Lung microvascular endothelial cell (primary cell): ENCODE measurements at places on chromosomes 2 and 18.

- DNase-seq = no peak
Measured at GRCh38 chr2:36586672-36587071, 11.3 kb downstream of the FEZ2 start.

- no peak for DNase-seq
Measured at GRCh38 chr2:101415220-101415619, 27.9 kb upstream of the CREG2 start.

DNA sequence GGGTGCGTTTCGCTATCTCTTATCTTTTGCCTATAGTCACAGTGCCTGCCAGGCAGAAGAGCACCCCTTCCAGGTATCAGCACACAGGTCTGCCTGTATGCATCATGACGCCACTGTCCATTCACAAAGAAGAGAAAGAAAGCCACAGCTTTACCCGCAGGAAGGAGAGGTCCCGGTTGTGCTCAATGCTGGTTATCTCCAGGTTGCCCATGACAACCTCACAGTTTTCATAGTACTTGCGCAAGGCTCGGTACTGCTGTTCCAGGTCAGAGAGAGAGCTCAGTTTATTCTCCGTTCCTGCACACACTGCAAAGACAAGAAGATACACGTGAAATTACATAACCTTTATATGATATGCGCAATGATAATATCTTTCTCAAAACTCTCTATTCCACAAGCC is 414.0 kb downstream of the ERBB4 start:
- peak; percentile 48 for DNase-seq

DNA sequence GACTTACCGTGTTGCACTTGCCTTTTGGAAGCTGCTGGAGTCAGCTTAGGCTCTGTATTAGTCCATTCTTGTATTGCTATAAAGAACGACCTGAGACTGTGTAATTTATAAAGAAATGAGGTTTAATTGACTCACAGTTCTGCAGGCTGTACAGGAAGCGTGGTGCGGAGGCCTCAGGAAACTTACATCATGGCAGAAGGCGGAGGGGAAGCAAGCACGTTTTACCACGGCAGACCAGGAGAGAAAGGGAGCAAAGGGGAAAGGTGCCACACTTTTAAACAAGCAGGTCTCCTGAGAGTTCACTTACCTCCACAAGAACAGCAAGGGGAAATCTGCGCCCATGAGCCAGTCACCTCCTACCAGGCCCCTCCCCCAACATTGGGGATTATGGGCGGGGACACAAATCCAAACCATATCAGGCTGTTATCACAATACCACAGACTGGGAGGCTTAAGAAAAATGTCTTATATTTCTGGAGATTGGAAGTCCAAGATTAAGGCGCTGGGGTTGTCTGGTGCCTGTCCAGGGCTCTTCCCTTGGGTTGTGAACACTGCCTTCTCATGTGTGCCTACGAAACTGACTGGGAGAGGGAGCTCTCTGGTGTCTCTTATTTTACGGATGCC is 3.6 kb upstream of the D2HGDH start:
- peak; percentile 60 for DNase-seq

DNA sequence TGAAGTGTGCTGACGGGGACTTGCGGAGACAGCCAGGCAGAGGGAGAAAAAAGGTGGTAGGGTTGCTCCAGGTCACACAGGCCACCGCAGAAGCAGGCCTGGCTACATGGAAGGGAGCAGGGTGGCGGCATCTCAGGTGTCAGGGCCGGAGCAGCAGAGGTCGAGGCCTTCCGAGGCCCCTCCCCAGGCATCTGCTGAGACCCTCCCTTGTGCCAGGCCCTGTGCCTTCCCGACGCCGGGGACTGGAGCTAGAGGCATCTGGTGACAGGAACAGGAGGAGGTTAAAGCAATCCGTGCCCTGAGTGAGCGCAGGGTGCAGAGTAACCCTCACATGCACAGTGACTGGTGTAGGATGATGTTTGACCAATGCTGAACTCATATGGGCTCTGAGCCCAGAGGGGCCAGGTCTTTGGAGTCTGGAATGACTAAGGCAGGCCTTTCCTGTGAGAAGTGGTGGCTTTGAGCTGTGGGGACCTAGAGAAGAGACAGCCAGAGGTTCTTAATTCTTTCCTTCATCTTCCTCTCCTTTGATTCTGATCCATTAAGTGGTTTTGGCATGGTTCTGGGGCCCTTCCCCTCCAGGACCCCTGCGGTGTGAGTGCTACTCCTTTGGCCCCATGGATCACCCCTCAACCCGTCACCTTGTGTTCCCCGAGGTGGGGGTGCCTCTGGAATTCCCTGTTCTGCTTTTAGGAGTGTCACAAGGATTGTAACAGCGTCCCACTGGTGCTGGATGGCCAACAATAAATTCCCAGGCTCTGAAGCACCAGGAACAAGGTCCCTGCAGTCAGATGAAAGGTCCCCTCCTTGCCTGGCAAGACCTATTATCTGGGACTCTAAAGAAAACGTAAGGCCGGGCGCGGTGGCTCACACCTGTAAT is 72.1 kb downstream of the KLHL29 start:
- DNase-seq = peak; percentile 24

GRCh38 chr2:222899413-222900181 is 38.8 kb downstream of the ACSL3 start:
- no peak for DNase-seq

DNA sequence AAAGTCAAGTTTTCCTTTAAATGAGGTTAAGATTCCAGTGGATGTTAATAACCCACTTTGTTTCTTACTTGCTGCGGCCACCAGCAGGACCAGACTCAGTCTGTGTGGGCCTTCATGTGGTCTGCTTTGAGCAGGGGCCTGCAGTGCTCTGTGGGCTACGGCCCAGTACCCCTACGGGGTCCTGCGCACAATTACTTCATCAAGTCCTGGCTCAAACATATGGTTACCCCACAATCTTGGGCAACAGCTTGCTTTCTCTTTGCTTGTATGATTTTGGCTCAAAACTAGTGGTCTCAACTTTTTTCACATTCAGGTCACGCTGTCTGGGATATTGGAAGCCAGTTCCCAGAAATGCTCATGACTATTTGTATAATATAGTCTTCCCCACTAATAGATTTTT is 64.2 kb downstream of the PTPN2 start:
- no peak for DNase-seq

- DNase-seq = no peak
Measured at GRCh38 chr2:176852667-176853066, 359.9 kb upstream of the HNRNPA3 start.

DNA sequence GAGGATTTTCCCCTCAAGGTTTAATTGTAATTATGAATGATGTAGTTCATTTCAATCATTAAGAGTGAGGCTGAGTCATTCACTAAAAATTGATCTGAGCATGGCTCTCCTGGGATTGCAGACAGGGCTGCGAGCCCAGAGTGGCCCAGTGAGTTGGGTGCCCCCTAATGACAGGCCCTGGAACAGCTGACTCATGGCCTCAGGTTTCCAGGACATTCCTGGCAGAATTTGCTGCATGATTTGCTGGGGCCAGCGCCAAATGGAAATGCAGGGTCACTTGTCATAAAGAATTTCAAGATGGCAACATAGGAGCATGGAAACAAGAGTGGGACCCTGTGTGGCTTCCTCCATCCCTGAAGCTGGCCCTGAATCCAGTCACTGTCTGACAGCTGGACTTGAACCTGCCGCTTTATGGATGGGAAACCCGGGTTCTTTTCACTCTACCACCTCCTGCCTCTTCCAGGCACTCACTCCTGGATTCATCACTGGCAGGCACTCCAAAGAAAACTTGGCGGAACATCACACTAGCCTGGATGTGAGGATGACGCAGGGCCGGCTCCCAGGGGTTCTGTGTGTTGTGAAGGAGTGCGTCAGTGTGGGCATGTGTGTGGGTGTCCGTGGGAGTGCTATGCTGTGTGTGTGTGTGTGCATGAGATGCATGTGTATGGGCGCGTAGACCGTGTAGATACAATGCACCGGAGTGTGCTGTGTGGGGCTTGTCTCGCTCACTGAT is 15.2 kb downstream of the OTOF start:
- DNase-seq = peak; percentile 80

GRCh38 chr18:3494245-3494526 is 44.2 kb downstream of the TGIF1 start:
- DNase-seq = no peak

DNA sequence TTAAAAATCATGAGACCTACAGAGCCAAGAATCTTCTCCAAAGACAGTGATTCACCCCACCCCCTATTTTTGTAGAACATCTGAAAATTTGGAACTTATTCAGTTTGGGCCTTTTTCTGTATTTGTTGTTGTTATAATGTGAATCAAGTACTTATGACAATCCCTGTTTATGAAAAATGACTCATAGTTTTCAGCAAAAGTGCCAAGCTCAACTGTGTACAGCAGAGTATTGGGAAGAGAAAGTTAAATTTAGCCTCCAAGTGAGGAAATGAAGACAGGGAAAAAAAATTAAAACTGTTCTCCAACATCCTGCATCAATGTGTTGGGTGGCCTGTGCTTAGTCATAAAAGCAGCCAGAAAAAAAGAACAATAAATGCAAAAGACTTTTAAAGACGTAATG is 46.2 kb downstream of the LRATD1 start:
- peak; percentile 33 for DNase-seq

- DNase-seq = peak; percentile 46
Measured at GRCh38 chr18:27599202-27599829, 414.2 kb upstream of the CHST9 start.

- no peak for DNase-seq
Measured at GRCh38 chr2:10478916-10479315, 30.8 kb upstream of the ODC1 start.

- DNase-seq = no peak
Measured at GRCh38 chr2:15768615-15769014, 171.7 kb upstream of the MYCN start.
